ENCODE measurements at places on chromosomes 13 and 19.

- DNase-seq = no peak
Observed at GRCh38 chr13:113768018-113768905, 9.2 kb downstream of the TMEM255B start.

GRCh38 chr13:34356686-34357434 lies 538.9 kb downstream of the RFC3 start:
- no peak for DNase-seq

GRCh38 chr19:10566658-10567410 lies 1.0 kb upstream of the KRI1 start:
- peak; percentile 95 for DNase-seq

GRCh38 chr19:4985551-4985991 lies 16.7 kb downstream of the KDM4B start:
- DNase-seq = no peak

- no peak for DNase-seq
Observed at GRCh38 chr13:39037410-39037879, 444 bp downstream of the PROSER1 start.

GRCh38 chr13:111080642-111081041 lies 34.5 kb upstream of the ARHGEF7 start:
- DNase-seq = no peak

DNA sequence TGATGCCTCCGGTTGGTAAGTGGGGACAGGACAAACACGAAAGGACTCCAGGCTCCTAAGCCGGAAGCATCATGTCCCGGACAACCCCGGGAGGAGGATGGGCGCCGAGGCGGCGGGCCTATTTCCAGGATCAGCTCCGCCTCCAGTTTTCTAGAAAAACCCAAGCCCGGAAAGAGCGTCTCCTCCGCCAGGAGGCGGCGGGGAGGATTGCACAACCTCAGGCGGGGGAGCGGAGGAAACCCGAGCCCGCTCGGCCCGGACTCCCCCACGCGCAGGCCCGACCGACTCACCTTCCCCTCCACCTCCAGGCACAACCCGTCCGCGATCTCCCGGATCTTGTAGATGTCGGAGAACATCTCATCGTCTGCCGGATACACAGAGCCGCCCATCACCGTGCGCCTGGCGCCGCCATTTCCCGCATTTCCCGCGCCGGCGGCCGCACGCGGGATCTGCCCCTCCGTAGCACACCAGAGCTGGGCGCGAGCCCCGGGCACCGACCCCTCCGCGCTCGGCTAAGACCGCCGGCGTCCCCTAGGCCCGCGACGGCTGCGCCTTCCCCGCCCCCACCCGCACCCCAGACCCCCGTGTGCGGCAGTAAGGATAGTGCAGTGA lies 455 bp downstream of the TPT1 start:
- peak; percentile 95 for DNase-seq
